ENCODE measurements at places on chromosomes 11 and 22.

DNA sequence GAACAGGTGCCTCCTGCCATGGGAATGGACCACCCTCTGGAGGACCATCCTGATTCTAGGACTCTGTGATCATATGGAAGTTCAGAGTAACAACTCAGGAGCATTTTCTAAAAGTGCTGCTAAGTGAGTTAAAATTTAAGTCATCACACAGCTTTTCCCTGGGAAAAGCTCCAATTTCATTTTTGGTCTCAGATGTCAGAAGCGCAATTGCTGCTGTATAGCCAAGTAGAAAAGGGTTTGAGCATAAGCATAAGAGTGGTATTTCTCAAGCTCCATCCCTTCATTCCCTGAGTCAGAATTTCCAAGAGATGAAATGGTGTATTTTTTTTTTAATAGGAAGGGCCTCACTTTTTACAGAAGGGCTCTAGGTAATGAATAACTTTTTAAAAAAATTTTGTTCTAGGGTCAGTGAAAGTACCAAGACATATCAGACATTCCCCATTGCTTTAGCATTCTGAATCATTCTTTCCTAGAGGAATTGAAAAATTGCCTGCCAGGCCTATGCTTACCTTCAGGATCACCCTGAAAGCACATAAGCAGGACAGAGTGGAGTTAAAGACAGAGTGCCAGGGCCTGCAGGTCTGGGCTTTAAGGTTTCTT, 564.5 kb upstream of the ISX start:
- DNase-seq, result no peak

DNA sequence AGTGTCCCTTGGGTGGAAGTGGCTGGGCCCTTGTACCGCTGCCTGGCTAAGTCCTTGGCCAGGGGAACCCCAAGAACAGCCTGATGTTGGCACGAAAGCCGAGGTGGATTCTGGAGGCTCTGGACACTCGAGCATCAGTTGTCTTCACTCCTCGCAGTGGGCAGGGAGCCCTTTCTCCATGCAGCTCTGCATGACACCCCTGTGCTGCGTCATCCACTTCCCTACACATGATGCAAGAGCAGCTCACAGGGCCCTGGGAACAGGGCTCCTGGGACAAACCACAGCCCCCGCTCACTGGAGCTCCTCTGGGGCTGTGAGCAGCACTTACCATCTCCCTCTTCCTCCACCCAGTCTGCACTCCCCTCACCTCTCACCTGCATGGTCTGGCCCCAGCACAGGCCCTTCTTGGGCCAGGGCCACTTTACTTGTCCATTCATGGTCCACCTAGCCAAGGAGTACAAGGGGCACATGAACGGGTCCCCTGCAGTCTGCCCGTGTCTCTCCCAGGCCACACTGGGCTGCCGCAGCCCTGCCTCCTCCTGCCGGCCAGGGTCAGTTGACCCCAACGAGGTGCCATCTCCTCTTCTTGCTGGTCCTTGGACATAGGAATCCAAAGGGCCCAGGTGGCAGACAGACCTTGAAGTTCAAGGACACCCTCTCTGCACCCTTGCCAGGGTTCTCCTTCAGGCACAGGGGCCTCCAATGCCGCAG, 66.5 kb downstream of the IGF2 start:
- DNase-seq, result no peak

DNA sequence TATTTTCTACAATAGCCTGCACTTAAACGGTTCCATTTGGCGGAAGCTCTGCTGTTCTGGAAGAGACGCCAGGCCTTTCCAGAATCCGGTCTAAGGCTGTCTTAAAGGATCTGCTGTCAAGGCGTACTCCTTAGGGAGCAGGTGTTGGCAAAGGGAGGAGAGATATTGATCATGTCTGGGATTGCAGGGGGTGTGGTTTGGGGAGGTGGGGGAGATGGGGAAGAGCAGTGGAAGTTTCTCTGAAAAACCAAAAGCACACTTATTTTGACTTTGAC, 22.5 kb upstream of the WNT11 start:
- DNase-seq, result no peak

DNA sequence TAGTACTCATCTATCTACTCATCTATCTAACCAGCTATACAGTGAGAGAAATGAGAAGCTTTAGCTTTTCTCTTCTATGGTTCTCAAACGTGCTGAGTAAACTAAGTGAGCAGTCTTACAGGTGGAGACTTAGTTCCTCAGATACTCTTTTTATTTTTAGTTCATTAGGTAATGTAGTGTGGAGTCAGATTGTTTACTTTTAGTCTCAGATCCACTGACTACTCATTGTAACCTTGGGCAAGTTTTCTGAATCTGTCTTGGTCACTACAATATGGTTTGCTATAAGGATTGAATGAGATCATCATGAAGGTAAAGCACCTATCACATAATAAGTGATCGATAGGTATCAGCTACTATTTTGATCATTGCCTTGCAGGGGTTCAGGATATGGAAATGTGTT, 160.1 kb downstream of the RAB38 start:
- DNase-seq, result no peak

DNA sequence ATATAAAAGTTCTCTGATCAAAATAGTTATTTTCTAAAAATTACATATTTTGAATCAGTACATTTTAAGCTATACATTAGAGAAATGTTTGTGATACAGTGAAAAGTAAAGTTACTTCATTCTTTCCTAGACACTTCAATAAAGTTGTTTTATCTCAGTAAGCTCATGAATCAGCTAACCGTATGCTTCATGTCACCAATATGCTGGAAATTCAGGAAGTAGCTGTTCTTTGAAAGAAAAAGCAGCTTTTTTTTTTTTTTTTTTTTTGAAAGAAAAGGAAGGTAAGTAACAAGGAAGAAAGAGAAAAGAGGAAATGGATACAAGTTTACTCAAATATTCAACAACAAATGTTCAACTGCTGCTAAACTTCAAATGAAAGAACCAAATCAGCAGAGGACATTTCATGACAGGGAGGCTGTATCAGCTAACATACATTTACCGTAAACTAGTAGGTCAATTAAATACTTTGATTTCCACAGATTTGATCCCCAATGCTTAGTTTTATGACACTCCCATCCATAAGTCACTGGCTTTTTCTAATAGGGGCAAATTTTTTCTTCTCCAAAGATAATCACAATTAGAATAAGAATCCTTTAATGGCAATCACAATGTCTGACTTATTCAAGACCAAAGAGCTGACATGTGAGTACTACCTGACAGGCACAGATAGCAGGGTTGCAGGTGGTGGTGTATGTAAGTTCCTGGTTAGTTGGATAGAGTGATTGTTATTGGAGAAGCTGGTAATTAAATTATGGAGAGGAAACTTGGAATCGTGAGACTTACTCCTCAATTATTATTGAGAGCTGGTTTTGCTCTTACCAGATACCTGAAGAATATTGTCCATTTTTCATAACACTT, 754 bp downstream of the OR52A1 start:
- DNase-seq, result no peak

- no peak for DNase-seq
These were observed 50.4 kb upstream of the KCNQ1OT1 start for GRCh38 chr11:2750101-2750681.

DNA sequence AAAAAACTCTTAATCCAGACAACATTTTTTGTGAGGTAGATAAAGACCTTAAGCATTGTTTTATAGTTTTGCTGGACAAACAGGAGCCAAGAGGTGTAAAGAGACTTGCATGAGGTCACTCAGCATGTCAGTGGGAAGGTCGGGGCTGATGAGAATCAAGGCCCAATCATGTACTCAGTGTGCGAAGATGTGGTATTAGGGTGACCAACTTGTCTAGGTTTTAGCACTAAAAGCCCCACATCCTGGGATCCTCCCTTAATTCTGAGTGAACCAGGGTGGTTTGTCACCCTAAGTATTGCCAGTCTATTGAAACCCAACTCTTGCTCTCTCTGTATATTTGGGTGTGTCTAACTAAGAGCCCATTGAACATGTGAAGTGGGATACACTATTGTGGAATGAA, 19.5 kb upstream of the SORL1-AS1 start:
- no peak for DNase-seq

DNA sequence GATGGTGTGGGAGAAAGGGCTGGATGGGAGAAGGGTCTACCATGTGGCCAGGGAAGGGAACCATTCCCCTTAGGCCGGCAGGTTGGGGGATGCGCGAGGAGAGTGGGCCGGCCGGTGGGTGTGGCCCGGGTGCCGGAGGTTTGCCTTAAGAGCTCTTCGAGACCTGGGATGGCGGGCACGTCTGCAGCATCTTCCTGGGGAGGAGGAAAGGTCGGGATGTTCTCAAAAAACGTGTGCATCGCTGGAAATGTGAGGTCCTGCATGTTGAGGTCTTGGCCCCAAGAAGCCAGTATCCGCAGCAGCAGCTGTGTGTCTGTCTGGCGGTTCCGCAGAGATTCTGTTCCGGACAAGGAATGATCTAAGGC, 1.4 kb downstream of the NAV2 start:
- no peak for DNase-seq

DNA sequence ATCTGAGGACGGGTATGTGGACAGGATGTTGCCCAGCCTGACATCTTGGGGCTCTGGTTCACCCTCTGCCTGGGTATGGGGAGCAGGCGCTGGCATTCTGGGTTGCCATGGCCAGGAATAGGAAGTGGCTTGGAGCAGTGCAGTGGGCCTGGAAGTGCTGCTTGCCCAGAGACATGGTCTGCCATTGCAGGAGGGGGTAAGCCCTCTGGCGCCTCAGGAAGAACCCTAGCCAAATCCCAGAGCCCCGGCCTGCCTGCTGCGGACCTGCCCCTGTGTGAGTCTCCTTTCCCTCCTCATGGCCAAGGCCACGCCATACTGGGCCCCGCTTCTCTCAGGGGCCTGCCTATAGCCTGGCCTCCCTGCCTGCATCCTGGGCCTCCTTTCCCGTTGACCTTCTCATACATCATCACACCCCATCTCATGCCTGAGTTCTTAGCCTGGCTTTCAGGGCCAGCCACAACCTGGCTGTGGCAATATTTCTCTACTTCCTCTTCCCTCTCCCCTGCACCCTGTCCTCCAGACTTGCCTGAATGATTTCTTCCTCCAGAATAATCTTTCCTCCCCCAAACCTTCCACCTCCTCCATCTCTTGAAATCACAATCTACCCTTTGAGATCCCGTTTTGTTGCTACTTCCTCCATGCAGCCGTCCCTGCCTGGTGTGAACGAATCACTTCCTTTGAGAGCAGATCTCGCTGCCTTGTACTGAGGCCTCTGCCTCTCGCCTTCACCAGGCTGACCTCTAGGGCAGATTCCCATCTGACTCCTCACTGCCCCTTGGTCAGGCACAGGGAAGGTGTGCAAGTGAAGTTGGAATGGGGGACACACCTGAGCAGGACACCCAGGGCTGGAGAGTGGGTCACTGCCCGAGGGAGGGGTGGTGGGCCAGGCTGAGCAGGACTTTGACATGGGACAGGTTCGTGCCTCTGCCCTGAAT, 5.2 kb downstream of the CAPN5 start:
- DNase-seq, result no peak

DNA sequence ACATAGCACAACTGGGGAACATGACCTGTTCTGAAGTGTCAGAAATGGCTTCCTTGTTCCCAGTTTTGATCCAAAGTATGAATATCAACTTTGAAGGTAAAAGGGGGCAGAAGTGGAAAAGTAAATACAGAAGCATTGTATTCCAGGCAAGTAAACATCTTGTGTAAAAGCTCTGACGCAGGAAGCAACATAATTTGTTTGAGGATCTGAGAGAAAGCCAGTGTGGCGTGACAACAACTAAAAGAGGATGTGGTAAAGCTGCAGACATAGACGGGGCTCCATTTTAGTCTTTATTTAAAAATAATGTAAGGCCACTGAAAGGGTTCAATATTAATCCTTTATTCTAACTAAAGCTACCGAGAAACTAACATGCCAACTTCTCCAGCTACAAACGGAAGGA, 310.2 kb downstream of the DLG2 start:
- no peak for DNase-seq

GRCh38 chr11:118621071-118621783, 13.8 kb downstream of the PHLDB1 start:
- DNase-seq, result peak; percentile 76

- no peak for DNase-seq
These were observed 144.7 kb downstream of the TENM4 start for GRCh38 chr11:79296141-79296540.

- no peak for DNase-seq
These were observed 3.4 kb downstream of the KIAA0930 start for GRCh38 chr22:45237065-45237990.

GRCh38 chr11:76658231-76658630, 12.3 kb downstream of the LRRC32 start:
- no peak for DNase-seq

- DNase-seq, result no peak
These were observed 152.3 kb downstream of the TMEM135 start for GRCh38 chr11:87190071-87190470.

- no peak for DNase-seq
These were observed 12.4 kb upstream of the SWAP70 start for GRCh38 chr11:9651481-9651880.

DNA sequence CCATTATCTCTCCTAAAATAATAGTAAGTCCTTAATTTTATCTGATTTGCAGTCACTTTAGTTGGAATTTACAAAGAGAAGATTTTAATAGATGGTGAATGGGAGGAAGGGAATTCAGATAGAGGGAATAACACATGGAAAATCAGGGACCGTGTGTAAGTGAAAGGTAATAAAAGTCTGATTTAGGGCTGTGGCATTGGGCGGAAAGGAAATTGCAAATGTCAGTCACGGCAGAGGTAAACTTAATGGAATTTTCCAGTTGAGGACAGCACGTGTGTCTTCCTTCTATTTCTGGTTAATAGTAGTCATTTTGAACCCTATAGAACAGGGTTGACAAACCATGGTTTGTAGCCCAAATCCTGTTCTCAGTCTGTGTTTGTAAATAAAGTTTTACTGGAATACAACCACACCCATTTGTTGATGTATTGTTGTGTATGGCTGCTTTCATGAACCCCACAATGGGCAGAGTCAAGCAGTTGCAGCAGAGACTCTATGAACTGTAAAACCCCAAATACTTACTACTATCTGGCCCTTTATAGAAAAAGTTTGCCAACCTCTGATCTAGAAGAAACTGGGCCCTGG, 34.1 kb downstream of the PACS1 start:
- DNase-seq, result no peak

- no peak for DNase-seq
These were observed 13.1 kb downstream of the ADM start for GRCh38 chr11:10317776-10318526.

DNA sequence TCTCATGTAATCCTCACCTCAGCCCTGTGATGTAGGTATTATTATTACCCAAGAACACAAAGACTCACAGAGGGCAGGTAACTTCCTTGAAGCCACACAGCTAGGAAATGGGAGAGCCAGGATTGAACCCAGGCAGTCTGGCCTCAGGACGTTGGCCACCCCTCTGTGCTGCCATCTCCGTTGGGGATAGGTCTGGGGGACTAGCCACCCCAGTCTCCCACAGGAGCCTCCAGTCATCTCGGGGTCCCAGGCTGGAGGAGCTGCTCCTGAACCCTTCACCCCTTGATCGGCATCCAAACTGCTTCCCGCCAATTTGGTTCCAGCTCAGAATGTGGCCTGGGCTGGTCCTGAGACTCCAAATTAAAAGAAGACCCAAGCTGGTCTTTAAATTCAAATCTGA, 10.4 kb upstream of the TCF20 start:
- no peak for DNase-seq

- DNase-seq, result no peak
These were observed 115.0 kb downstream of the TMPRSS5 start for GRCh38 chr11:113591117-113591516.
